Myocyte (in vitro differentiated cells): ENCODE measurements at places on chromosomes 4 and X. TPM values are rescaled to one million over a fixed set of nuclear protein-coding genes. Genes with fewer than 3 reads are reported as not detected.

- DNase-seq = no peak
These were observed 29.5 kb downstream of the LIN54 start for GRCh38 chr4:82981138-82981537.

DNA sequence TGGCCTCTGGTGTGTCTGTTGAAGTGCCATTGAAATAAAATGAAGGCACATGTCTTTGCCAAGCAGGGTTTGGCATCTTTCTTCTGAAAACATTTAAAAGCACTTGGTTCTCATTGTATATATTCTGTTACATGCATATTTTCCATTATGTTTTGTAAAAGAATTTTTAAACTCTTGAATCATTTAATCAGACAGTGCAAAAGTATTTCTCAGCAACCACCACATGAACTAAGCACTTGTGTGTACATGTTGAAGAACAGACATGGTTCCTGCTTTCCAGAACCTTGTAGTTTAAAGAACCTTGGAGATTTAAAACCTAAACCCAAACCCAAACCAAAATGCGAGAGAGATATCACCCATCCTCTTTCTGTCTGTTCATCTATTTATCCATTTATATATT, 220.3 kb upstream of the GIMD1 start:
- no peak for DNase-seq

CXCL1 gene
- 0.78 and 3.6 TPM in 2 replicates for total RNA-seq

DNA sequence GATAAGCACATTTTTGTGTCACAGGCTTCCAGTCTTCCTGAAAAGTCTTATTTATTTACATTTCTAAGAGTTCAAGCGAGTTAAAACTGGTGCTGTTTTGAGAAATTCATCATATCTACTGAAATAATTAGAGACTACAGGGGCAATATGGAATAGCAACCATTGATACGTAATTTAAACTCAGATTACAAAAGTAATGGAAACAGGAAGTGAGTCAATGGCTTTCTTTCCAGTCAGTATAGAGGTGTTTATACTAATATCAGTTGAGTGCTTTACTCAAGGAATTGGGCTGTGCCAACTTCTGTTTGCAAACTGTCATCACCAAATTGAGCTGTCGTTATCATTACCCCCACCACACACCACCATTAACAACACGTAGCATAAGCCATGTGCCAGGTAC, 222.7 kb downstream of the COL25A1 start:
- DNase-seq = no peak

- DNase-seq = no peak
These were observed 351.0 kb upstream of the SPANXN1 start for GRCh38 chrX:144896323-144896722.

FRMD7 gene
- 0.10 and 0.45 TPM in 2 replicates for total RNA-seq
